ENCODE measurements at places on chromosomes 1 and 21.

- DNase-seq: no peak
Observed at GRCh38 chr1:14011132-14011531, 311.1 kb downstream of the PRDM2 start.

- no peak for DNase-seq
Observed at GRCh38 chr1:2391931-2392509, 379 bp downstream of the RER1 start.

DNA sequence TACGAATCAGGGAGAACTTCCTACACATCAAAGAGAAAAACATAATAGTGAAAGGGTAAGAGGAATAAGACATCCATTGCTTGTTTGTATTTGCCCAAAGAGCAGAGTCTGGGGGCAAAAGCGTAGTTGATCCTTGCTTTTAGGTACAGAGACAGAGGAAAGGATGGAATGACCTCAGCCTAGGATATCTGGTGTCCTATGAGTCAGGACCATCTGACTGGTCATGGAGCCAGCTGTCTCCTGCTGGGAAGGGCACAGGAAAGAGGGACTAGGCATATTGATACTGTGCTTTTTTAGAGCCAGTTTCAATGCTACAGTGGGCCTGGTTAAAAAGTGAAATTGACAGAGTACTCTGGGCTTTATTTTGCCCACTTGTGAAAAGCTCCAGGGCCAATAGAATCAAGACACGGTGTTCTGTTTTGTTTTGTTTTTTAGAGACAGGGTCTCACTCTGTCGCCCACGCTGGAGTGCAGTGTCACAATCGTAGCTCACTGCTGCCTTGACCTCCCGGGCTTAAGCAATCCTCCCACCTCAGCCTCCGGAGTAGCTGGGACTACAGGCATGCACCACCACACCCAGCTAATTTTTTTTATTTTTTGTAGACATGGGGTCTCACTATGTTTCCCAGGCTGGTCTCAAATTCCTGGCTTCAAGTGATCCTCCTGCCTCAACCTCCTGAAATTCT lies 3.2 kb downstream of the PLEKHO1 start:
- no peak for DNase-seq

- no peak for DNase-seq
Observed at GRCh38 chr1:243438815-243439214, 183.0 kb downstream of the SDCCAG8 start.

GRCh38 chr1:25140073-25140797 lies 92.1 kb downstream of the SYF2 start:
- DNase-seq: no peak

DNA sequence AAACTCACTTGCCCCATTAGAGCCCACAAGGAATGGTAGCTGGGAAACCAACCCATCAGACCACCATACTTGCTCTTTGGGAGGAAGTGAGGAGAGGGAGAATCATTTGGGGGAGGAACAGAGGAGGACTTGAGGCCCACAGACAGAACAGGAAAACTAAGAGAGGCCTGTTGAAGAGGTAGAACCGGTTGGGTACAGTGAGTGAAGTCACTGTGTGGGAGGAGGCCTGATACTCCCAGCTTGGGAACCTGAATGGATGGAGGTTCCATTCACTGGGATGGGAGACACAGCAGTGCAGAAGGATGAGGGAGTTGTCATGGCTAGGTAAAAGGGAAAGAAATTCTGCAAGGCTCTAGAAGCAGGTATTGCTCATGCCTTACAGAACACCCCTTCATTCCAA lies 63.4 kb upstream of the PSEN2 start:
- no peak for DNase-seq

DNA sequence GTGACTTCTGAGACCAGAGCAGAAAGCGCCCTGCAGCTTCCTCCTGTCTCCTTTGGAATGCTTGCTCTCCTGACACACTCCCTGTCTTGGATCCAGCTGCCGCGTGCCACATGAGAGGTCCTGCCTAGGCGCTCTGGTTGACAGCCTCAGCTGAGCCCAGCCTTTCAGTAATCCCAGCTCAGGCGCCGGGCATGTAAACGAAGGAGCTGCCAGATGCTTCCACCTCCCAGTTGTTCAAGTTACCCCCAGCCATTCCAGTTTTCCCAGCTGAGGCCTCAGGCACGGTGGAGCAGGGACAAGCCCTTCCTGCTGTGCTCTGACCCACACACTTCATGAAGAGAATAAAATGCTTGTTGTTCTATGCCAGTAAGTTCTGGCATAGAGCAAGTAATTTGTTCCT lies 14.3 kb upstream of the CD34 start:
- DNase-seq: no peak

GRCh38 chr1:167776151-167776550 lies 54.4 kb downstream of the MPZL1 start:
- no peak for DNase-seq

DNA sequence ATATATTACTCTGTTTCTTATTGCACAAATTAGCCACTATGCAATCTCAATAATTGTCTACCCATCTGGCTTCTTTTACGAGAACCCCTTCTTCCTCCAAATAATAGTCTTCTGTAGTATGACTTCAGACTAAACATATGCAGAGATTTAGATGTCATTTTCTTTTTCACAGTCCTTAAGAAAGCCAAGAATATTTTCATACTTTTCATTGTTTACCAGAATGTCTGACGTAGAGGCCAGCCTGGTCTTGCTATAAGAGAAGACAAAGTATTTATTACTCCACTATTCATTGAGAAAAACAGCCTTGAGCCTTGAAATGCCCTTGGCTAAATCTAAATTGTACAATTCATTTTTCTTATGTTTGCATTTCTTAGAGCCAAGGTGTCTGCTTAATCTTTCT lies 714.9 kb upstream of the CXADR start:
- no peak for DNase-seq

DNA sequence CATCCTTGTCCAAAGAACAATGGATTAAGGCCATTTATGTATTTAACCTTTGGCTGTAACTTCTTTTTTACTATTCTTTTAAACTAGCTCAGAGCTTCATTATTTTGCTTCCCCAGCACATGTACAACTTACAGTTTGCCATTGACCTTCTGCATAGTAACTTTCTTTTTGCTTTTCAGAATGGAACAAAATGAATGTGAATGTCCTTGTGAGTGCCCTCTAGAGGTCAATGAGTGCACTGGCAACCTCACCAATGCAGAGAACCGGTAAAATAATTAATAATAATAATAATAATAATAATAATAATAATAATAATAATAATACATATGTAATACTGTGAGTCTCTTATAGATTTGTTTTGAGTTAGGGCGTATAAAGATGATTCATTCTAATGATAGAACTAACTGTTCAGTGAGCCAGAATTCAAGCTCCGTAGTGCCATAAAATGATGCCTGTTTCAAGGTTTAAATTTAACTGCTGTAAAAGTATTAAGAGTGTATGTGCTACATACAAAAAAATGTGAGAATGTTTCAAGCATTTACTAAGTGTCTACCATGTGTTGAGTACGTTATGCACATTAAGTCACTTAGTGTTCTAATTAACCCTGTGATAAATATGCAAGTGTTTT lies 69.0 kb upstream of the RAVER2 start:
- no peak for DNase-seq

GRCh38 chr1:113517983-113518382 lies 127.7 kb downstream of the MAGI3 start:
- DNase-seq: no peak

Measured in GOT3 (cell line).